ENCODE measurements at places on chromosomes 4 and X. TPM values are rescaled to one million over a fixed set of nuclear protein-coding genes. Genes with fewer than 3 reads are reported as not detected.

DNA sequence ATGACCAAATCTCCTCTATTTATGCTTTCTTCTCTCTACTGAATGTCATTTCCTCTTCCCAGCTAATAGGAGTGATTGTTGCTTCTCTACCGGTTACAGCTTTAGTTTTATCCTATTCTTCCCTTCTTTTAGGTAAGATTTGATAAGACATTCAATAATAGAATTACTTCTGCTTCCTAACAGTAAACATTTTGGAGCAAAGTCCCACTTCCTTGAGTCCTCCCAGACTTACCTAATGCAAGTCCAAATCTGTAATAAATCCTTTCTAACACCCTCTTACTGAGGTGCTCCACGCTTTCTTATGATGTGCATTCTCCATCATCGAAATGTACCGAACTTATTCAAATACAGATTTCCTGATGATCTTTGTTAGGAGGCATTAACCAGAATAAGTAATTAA, 79.2 kb upstream of the GPM6A start:
- no peaks in the 10 kb centered on the region for H3K27me3 ChIP-seq
- no peak for DNase-seq
- no peaks in the 10 kb centered on the region for H3K36me3 ChIP-seq
- H3K4me1 ChIP-seq: no peaks in the 10 kb centered on the region

The SYTL5 gene
- 1.7 TPM for total RNA-seq

- H3K27me3 ChIP-seq: no peaks in the 10 kb centered on the region
- no peaks in the 10 kb centered on the region for H3K4me1 ChIP-seq
- no peak overlapping the region for H3K4me3 ChIP-seq
- H3K36me3 ChIP-seq: no peaks in the 10 kb centered on the region
- DNase-seq: no peak
Observed at GRCh38 chr4:24956763-24957162, 43.9 kb upstream of the CCDC149 start.

The SOD3 gene
- total RNA-seq: 355 TPM

GRCh38 chr4:72665171-72665968, 96.3 kb upstream of the ADAMTS3 start:
- no peaks in the 10 kb centered on the region for H3K27me3 ChIP-seq
- H3K4me1 ChIP-seq: no peaks in the 10 kb centered on the region
- H3K27ac ChIP-seq: no peak overlapping the region
- H3K36me3 ChIP-seq: no peaks in the 10 kb centered on the region
- DNase-seq: no peak

The SSX4B gene
- total RNA-seq: not detected

DNA sequence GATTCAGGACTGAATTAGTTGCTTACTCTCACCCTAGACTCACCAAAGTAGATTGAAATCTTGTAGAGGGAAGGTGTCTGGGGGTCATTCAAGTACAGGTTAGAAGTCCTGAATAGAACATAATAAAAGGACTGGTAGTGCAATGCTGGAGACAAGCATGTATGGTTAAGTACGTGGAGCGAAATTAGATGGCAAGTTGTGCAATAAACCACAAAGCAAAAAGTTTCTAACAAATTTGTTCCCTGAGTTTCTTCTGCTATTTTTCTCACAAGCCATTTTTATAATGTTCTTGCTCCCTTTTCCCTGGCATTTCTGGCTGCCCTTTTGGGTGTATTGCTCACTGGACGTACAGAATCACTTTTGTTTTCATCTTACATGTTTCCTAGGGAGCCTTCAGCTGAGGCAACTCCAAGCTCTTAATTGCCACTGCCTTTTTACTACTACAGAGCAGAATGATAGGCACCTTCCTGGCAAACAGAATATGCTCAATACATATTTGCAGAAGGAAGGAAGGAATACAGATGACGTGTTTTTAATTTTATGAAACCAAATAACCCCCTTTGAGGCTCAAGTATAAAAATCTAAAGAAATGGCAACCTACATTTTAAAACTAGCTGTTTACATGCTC, 23.4 kb downstream of the LANCL3 start:
- no peak overlapping the region for H3K27ac ChIP-seq
- DNase-seq: no peak
- H3K36me3 ChIP-seq: no peaks in the 10 kb centered on the region
- no peak overlapping the region for H3K4me3 ChIP-seq

DNA sequence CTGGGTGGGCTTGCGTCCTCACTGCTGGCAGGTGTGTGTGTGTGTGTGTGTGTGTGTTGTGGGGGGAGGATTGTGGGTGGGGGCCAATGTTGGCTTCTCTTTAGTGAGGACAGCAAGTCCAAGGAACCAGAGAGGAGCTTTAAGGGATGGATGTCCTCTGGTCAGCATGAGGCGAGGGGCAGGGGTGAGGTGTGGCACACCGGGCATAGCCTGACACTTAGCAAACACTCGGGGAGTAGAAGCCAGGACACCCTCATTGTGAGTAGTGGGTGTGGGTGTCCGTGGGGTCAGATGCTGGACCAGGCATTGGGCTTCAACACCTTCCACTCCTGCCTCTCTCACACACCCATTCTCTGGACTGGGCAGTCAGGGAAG, 2.8 kb downstream of the SORCS2 start:
- H3K4me3 ChIP-seq: no peak overlapping the region
- peak; percentile 8 for DNase-seq
- no peaks in the 10 kb centered on the region for H3K36me3 ChIP-seq
- H3K27me3 ChIP-seq: no peaks in the 10 kb centered on the region
- no peak overlapping the region for H3K27ac ChIP-seq

The YIPF7 gene
- total RNA-seq: not detected

GRCh38 chrX:98067611-98068010, 1183.9 kb downstream of the RPA4 start:
- no peak overlapping the region for H3K27ac ChIP-seq
- H3K4me3 ChIP-seq: no peak overlapping the region
- no peak for DNase-seq
- H3K27me3 ChIP-seq: no peaks in the 10 kb centered on the region
- no peaks in the 10 kb centered on the region for H3K4me1 ChIP-seq
- no peaks in the 10 kb centered on the region for H3K36me3 ChIP-seq

GRCh38 chrX:58051346-58051745, 141.1 kb upstream of the ZXDA start:
- no peaks in the 10 kb centered on the region for H3K4me1 ChIP-seq
- H3K27ac ChIP-seq: no peak overlapping the region
- H3K4me3 ChIP-seq: no peak overlapping the region
- H3K27me3 ChIP-seq: no peaks in the 10 kb centered on the region
- H3K36me3 ChIP-seq: no peaks in the 10 kb centered on the region

- no peaks in the 10 kb centered on the region for H3K4me1 ChIP-seq
- no peak for DNase-seq
- H3K27me3 ChIP-seq: no peaks in the 10 kb centered on the region
- H3K27ac ChIP-seq: no peak overlapping the region
- no peaks in the 10 kb centered on the region for H3K36me3 ChIP-seq
- peak overlapping the region; percentile 39 for H3K4me3 ChIP-seq
Observed at GRCh38 chrX:137052643-137053235, 18.9 kb upstream of the GPR101 start.

The APBB2 gene
- 77.9 TPM for total RNA-seq

DNA sequence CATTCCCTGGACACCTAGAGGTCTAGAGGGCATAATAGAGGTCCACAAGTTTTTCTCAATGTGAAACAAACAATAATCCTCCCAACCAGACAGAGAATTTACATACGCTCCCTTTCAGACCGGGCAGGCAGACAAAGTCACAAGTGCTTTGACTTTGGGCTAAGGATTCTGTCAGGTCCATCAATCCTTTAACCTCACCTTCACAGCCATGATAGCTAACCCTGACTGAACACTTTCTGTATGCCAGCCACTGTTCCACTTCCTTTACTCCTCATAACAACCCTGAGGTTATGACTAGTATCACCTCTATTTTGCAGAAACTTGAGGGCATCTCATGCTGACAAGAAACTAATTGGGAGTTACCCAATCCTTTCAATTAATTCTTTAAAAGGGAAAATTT, 118.8 kb upstream of the AFF2 start:
- H3K4me1 ChIP-seq: no peaks in the 10 kb centered on the region
- no peaks in the 10 kb centered on the region for H3K36me3 ChIP-seq
- no peak overlapping the region for H3K4me3 ChIP-seq
- no peak for DNase-seq

GRCh38 chr4:109083911-109084310, 218.5 kb downstream of the COL25A1 start:
- H3K36me3 ChIP-seq: no peaks in the 10 kb centered on the region
- DNase-seq: no peak
- no peaks in the 10 kb centered on the region for H3K4me1 ChIP-seq
- H3K4me3 ChIP-seq: no peak overlapping the region
- H3K27ac ChIP-seq: no peak overlapping the region

GRCh38 chrX:8405631-8406030, 59.0 kb upstream of the VCX3B start:
- no peak overlapping the region for H3K4me3 ChIP-seq
- no peaks in the 10 kb centered on the region for H3K36me3 ChIP-seq
- no peaks in the 10 kb centered on the region for H3K27me3 ChIP-seq
